ENCODE measurements at places on chromosomes 3 and 15. TPM values are rescaled to one million over a fixed set of nuclear protein-coding genes. Genes with fewer than 3 reads are reported as not detected.

- no peak for DNase-seq
Measured at GRCh38 chr15:60573936-60574335, 95.0 kb upstream of the ICE2 start.

DNA sequence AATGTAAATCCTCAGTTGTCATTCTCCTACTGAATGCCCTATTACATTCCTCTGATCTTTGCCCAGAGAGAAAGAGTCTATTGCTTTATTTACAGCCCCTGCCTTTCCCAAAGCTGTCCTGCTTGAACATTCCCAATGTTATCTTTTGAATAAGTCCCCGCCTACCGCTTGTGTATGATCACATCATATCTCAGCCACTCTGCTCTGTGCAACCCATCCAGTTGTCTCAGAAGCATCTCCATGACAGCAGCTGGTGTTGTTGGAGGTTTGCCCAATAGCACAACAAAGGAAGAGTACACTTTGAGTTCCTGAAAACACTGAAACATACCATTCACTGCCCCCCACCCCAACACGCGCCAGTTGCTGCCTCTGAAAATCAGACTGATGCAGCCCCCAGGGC is 22.0 kb upstream of the FAM3D start:
- DNase-seq, result no peak

GRCh38 chr15:45634432-45635190 is at the start of gene SQOR:
Gene SQOR (plus strand): TSS chr15:45635029. CDS start chr15:45658924, 23,895 bp downstream.
- peak; percentile 64 for DNase-seq

- no peak for DNase-seq
Measured at GRCh38 chr3:34056951-34057390, 258.5 kb downstream of the PDCD6IP start.

DNA sequence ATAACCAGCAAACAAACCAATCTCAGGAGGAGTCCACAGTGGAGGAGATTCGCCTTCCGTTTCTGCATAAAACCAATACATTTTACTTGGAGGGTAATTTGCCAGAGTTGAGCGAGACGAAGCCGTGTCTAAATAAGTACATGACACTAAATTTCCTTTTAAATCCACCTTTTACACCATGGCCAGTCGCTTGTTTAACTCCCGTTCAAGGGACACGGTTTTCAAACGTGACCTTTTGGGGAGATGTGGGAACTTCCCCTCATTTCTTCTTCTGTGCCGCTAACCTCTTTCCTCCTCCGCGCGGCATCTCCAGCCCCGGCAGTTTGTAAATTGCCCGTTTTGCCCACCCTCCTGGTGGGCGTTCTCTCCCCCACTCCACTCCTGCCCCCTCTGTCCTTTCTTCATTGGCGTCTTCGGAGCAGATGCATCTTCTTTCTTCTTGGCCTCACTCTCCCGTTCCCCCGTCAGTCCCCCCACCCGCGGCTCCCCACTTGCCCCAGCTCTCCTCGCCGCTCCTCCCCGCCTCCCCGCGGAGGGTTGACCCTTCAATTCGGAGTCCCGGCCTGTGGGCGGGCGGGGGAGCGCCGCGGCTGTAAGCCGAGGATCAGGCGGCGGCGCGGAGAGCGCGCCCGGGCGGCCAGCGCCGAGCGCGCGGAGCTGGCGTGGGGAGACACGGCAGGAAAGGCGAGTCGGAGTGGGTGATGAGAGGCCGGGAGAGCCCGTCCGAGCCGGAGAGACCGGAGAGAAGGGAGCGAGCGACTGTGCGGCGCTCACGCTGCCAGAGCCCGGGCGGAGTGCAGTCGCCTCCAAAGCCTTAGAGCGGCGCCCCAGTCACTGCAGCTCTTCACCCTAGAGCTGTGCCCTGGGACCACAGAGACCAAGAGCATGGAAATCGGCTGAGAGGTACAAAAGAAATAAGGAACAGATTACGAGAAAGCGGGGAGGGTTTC is at the start of gene NLGN1:
NLGN1 (plus strand) TSS at position 584 of the 950 bp plus-strand sequence.
- peak; percentile 79 for DNase-seq

The USF3 gene
- total RNA-seq, result 14.9 TPM

The THPO gene
- 1.6 TPM for total RNA-seq

The BCHE gene
- total RNA-seq, result 4.0 TPM

The SLC24A1 gene
- total RNA-seq, result 4.7 TPM

The PRR20G gene
- not detected for total RNA-seq

The ZNF501 gene
- total RNA-seq, result 6.2 TPM

Data from glutamatergic neuron (in vitro differentiated cells).